ENCODE measurements at places on chromosomes 12 and 14.

GRCh38 chr14:103624860-103625259 is 4.2 kb upstream of the KLC1 start:
- DNase-seq, result peak; percentile 21

DNA sequence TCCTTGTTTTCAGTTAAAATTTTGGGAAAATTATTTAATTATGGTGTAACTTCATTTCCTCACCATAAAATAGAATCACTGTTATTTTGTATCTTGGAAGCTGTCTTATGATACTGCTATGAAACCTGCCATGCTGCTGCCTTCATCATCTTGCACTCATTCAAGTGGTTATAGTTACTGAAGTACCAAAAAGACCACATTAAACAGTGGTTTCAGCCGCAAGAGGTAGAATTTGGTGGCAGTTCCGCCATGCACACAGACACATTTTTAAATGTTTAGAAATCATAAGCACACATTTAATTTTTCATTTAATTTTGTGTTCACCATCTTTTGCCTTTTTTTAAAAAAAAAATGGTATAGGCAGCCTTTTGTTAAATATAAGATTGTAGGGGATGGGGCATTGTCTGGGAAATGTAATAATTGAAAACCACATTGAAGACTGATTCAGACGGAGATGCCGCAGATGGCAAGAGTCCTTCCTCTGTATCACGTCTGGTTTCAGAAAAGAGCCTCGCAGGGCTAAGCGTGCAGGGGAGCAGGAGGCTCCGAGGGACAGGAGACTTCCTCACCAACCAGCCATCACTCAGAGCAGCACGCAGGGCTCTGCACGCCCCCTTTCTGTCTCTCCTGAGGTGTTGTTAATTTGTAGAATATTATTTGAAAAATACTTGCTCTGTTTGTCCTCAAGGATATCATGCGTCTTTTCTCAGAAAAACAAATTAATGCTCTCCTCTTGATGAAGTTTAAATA is 115.2 kb upstream of the PELI2 start:
- peak; percentile 36 for DNase-seq

GRCh38 chr14:90642244-90642717 is 173.9 kb downstream of the TTC7B start:
- no peak for DNase-seq

- DNase-seq, result no peak
Observed at GRCh38 chr12:118922405-118922804, 58.9 kb upstream of the SRRM4 start.

- DNase-seq, result peak; percentile 27
Observed at GRCh38 chr12:56487448-56488040, 417 bp downstream of the GLS2 start.

Data from activated naive CD4-positive, alpha-beta T cell treated with Interleukin-2 at 50 U/mL for 16 hours (primary cell).